EL (cell line): ENCODE measurements at places on chromosomes 16 and 17.

GRCh38 chr16:57061084-57061905 lies 31.1 kb upstream of the CPNE2 start:
- DNase-seq: peak; percentile 90

DNA sequence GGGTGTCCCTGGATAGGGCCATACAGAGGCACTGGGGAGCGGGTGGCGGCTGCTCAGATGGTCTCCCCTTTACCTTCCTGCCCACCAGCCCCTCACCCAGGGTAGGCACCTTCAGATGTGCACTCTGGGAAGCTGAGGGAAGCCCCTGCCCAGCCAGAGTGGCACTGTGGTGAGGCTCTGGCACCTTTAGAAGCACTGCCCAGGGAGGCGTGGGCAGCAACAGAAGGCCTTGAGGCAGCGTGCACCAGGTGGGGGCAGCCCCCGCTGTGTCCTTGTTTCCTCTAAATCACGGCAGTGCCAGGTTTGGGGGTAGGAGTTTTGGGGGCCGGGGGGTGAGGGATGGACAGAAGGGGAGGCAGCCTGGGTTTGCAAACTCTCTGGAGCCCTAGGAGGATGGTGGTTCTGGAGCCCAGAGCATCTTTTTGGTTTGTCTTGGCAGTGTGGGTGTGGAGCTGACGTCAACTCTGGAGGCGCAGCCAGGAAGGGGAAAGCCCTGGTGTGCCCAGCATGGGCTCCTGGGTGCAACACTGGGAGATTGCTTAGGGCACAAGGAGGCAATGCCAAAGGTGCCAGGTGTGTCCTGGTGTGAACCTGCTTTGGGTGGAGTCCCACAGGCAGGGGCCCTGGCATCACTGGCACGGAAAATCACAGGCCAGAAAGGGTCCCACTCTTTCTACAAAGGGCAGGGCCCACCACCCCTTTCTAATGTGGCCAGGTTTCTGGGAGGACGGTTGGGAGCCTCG lies 23.1 kb upstream of the CDC42EP4 start:
- no peak for DNase-seq

- no peak for DNase-seq
Observed at GRCh38 chr17:66684261-66684660, 150.7 kb upstream of the CACNG5 start.

- DNase-seq: no peak
Observed at GRCh38 chr17:27346228-27346899, 52.5 kb downstream of the WSB1 start.

DNA sequence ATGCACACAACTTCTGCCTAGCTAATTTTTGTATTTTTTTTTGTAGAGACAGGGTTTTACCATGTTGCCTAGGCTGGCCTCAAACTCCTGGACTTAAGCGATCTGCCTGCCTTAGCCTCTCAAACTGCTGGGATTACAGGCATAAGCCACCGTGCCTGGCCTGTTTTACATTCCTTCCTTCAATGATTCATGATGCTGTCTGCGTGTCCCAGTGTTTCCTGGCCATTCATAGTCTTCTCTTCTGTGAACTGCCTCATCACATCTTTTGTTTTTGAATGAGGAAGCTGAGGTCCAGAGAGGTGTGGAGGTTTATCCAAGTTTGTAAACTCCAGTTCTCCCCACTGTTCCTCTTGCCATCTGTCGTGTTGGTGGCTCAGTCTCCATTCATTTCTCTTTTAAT lies 64.5 kb upstream of the MED9 start:
- DNase-seq: peak; percentile 77
